ENCODE measurements at places on chromosomes 6 and 20.

DNA sequence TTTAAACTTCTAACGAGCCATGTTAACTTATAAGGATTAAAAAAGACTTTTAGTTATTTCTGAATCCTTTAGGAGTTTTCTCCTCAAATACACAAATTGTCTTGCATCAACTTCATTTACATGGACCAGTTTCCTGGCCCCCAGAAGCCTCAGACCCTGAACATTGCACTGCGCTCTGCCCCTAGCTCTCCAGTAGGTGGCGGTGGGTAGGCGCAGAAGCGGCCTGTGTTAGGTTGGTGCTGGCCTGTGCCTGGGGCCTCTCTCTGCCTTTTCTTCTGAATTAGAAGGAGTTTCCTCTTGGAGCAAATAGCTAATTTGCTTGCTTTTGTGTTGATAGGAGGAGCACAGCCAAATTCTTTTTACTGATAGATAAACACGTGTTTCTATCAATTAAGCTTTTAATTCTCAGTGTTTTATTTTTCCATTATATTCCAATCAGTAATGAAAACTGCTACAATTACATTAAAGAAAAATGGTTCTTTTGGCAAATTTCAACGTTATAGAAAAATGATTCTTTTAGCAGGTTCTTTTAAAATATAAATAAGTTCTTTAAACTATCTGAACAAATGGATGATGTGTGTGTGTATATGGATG, 44.4 kb downstream of the DTD1 start:
- DNase-seq = peak; percentile 45

DNA sequence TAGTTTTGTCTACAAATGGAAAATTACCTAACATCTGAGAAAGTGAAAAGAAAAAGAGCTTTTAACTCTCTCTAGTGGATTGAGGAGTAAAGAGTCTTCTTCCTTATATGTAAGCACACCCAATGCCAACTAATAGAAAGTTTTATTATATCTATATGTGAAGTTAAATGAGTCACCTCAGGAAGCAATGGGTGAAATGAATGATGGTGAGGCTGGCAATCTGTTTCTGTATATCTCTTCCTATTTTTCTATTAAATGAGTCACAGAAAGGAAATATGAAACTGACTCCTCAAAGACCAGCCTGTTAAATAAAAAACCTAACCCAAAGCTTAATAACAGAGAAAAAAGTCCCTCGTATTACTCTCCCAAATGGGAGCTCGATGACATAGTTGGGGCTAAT, 71.3 kb downstream of the OTOR start:
- DNase-seq = no peak

GRCh38 chr6:63507096-63507495, 65.2 kb upstream of the LOC128125822 start:
- no peak for DNase-seq

DNA sequence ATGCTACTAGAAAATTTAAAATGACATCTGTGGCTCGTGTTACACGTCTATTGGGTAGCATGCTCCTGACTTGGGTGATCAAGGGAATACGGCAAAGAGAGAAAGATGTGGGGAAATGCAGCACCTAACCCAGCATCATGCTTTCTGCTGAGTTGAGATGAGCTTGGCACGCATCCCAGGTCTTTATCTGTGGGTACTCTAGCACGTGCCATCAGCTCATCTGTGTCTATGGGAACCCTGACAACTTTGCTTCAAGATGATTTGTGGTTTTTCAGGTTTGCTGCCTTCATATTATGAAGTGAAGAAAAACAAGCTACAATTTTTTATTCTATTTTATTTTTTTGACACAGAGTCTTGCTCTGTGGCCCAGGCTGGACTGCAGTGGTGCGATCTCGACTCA, 21.0 kb downstream of the RNASET2 start:
- DNase-seq = no peak

DNA sequence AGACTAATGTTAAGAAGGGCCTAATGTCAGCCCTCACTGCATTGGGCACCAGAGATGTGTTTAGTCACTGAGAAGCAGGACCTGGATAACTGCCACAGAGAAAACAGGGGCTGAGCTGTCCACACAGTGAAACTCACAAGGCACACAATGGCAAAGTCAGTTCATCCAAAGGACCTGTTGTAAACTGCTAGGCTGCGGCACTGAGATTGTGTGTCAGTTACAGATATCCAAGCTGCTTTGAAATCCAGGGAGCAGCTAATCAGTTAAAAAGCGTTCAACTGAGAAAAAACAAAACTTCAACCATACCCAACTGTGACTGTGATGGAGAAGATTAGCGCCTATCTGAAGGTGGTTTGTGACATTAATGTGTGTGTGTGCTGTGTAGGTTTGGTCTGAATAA, 27.8 kb upstream of the TMEM14A start:
- DNase-seq = no peak

GRCh38 chr6:347232-347631, 44.3 kb upstream of the IRF4 start:
- DNase-seq = no peak
